ENCODE measurements at places on chromosomes 2 and 18.

DNA sequence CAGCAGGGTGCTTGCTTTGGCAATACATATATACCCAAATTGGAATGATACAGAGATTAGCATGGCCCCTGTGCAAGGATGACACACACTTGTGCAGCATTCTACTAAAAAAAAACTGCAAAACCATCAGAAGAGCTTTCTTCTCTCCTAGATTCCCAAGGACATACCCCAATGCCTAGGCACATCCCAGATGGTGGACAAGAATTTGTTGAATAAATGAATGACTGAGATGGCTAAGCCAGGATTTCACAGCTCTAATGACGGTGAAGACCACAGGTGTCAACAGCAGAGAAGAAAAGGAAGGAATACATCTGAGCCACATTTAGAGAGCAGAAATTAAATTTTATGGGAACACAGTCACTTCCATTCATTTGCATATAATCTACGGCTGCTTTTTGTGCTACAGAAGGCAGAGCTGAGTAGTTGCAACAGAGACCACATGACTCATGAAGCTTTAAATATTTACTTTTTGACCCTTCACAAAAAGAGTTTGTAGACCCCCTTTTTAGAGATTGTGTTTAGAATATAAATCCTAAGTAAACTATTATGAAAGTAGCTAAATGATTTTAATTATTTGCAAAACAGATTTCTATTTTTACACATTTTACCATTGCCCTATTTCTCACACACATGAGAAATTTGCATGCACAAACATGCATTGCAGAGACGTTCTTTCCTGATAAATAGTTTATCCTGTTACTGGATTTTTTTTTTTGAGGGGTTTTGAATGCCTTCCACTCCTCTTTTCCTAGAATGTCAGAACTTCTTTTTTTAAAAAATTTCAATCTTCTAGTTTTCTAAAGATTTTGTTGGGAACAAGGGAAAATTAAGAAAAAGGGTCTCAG lies 119.0 kb downstream of the PMAIP1 start:
- no peak for DNase-seq

- DNase-seq, result no peak
Observed at GRCh38 chr18:31102025-31102684, at the start of gene DSC2. TSS of gene DSC2 (minus strand) at chr18:31102421. CDS start at chr18:31101971, 450 bp downstream.

DNA sequence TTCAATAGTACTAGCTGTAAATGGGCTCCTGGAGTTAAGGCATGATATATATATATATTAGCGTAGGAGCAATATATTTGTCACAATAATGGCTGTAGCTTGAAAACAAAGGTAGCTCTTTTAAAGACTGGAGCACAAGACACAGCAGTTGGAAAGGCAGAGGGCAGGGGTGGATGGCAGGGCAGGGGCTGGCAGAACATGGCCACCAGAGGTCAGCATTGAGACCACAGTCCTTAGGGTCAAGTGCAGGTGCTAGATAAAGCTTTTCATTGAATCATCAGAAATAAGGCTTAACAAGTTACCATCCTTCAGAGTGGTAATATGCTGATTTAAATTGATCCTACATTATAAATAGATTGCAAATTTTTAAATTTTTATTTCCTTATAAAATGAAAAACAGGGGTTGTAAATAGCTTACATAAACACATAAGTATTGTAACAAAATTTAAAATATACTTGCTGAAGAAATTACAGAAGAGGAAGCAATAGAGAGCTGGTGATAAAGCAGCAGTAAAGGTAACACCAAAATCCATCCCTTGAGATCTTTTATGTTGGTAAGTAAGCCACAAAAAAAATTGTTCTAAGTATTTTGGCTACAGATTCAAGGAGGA lies 161.2 kb upstream of the PIEZO2 start:
- DNase-seq, result no peak

- no peak for DNase-seq
Observed at GRCh38 chr2:33240178-33240577, 236.3 kb upstream of the RASGRP3 start.

GRCh38 chr18:44885507-44885906 lies 204.8 kb downstream of the SETBP1 start:
- DNase-seq, result no peak

GRCh38 chr2:161139098-161139987 lies 20.9 kb upstream of the TANK start:
- no peak for DNase-seq

DNA sequence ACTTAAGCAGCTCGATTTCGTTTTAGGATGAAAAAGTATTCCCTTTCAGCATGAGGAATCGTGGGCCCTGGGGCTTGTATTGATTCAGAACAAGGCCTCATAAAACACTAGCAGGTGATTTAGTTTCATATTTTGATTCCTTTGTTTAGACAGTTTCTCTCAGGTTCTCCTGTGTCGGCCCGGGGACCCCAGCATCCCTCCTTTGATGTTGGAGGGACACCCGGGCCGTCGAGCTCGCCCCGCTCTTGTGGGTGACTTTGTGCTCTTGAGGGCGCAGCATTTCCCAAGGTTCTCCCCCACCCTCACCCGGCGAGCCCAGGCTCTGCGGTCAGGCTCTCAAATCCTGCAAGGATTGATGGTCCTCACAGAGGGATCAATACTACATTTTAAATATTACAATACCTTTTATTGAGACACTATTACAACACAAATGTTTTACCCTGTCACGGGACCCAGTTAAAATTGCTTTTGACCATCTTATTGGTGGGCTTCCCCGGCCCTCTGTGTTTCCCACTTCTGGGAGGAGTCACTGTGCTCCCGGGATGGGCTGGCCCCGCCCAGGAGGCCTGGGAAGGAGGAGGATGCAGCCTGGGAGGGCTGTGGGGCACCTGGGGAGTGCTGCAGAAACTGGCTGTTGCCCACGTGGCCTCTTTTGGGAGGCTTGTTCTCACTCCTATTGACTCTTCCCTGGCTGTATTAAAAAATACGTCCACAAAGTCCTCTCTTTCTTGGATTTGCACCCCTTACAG lies 222.6 kb downstream of the INSIG2 start:
- DNase-seq, result no peak

DNA sequence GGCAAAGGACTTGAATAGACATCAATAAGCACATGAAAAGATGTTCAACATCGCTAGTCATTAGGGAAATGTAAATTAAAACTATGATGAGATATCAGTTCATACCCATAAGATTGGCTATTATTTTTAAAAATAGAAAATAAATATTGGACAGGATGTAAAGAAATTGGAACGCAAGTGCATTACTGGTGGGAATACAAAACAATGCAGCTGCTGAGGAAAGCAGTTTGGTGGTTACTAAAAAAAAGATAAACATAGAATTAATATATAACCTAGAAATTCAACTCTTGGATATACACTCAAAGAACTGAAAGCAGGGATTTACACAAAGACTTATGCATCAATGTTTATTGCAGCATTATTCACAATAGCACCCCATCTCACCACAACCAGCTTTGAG lies 174.5 kb upstream of the NDUFV2 start:
- DNase-seq, result no peak

- no peak for DNase-seq
Observed at GRCh38 chr18:9210966-9211365, 74.4 kb downstream of the ANKRD12 start.

Data from stimulated activated CD8-positive, alpha-beta memory T cell treated with anti-CD3 and anti-CD28 coated beads, Interleukin-7, amount 100 ng/mL, for 4 hours (primary cell).